ENCODE measurements at places on chromosomes 5 and 9.

DNA sequence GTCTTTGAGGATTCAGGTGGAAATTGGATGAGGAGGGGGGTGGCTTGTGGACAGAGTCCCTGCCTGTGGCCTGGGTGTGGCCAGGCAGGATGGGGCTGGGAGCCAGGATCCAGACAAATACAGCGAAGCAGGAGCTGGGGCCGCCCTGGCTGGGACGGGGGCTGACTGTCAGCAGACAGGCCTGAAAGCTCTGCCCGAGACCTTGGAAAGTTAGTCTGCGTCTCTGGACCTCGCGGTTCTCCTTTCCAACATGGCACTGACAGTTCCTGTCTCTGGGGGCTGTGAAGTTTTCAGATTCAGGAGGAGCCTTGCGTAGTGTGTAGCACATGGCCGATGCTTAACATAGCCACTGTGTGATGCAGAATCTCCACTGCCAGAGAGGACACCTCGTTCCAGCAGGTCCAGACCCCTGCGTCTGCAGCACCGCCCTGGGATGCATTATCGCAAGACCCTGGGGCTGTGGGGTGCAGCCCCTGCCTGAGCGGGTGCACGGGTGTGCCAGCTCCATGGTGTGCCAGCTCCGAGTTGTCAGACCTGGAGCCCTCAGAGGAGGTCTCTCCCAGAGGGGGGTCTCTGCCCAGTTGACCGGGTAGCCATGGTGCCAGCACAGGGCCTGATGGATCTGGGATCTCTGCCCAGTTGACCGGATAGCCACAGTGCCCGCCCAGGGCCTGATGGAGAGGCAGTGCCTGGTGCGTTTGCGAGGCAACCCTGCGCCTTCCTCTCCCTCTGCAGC is 89.3 kb downstream of the COL5A1 start:
- DNase-seq = no peak

DNA sequence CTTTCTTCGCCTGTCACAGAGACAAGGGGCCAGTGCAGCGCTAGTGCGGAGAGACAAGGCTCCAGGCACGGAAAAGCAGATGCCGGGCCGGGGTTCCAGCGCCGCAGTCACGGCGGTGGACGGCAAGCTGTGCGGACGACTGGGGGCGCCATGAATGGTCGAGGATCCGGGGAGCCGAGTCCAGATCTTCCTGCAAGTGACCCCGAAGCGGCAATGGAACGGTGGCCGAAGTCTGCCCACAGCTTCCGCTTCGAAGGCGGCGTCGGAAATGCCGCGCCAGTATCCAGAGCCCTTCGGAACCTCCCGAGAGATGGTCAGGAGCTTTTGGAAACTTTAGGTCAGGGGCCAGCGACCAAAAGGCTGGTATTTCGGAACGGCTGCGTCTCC is 601 bp upstream of the FAF2 start:
- no peak for DNase-seq

GRCh38 chr9:131666774-131667173 is 73.1 kb downstream of the RAPGEF1 start:
- DNase-seq = no peak

DNA sequence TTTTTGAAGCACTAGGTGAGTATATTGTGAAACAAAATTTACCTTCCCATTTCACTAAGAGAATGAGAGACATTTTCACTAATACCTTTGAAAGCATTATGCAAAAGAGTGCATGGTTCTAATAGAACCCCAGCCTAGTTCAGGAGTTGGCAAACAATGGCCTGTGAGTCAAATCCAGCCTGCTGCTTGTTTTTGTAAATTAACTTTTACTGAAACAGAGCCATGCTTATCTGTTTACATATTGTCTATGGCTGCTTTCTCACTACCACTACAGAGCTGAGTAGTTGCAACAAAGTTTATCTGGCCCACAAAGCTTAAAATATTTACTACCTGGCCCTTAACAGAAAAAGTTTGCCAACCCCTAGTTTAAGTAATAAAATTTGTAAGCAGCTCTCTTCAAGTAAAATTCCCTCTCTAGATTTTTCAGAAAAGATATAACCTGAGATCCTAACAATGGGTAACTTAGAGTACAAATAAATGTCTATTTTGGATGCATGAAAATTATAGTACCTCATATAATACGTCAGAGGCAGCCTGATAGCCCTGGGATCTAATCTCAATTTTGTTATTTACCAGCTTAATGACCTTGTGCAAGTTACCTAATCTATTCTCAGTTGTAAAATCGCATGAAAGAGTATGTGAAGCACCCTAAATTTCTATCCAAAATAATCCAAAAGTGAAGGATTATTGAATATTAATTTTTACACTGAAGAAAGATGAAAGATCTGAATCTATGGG is 50.7 kb upstream of the ARL15 start:
- DNase-seq = no peak

DNA sequence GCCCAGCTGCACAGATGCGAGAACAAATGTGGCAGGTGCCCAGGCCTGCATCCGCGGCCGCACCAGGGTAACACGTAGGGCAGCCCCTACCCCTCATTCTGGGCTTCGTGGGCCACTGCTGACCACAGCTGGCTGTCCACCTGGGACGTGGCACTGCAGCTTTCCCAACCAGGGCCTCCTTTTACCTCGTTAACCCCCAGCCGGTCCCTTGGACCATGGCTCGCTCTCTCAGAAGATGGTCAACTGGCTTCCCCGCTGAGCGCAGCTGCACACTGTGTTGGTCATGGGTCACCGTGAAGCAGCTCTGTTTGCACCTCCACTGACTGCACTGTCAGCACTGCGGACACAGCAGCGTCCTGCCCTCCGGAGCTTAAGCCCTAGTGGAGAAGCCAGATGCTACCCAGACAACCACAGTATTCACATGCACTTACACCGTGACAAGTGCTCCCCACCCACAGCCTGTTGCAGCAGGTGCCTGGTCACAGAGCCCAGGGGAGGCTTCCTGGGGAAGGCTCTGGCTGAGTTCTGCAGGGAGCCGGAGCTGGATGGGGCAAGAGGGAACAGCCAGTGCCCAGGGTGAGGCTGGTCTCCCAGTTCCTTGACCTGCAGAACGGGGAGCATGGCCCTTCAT is 10.5 kb upstream of the PLEKHG4B start:
- peak; percentile 40 for DNase-seq

DNA sequence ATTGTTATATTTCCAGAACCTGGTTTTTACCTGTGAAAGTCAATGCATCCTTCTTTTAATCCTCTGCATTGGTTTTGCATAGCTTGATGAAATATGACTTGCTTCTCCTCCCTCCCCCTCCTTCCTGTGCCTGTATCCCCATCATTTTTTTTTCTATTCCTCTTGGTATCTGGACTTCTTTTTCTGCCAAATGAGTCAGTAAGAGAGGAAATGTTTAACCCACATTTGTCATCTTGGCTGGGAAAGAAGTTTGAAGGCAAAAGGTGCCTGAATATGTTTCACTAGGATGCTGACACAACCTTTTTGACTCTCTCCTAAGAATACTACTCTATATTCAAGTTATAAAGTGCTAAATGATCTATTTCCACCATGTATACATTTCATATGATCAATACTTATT is 35.5 kb upstream of the CDKN2B start:
- no peak for DNase-seq

DNA sequence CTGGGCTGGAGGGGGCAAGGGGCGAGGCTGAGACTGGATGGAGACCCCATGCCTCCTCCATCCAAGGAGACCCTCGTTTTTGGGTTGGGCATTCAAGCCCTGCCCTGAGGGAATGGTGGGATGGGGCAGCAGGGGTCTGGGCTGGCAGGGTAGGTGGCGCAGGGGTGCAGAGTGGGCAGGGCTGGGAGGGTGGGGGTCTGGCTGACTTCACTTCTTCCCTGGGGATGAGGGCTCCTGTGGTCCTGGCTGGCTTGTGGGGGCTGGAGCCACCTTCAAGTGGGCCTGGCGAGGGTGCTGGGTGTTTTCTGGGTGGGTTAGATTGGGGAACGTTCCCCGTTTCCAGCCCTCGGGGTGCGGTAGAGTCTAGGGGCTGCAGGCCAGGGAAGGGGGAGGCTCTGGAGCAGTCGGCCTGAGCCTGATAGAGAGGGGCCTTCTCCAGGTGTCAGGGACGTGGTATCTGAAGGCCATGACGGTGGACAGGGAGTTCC is 412 bp downstream of the LCN1 start:
- no peak for DNase-seq

DNA sequence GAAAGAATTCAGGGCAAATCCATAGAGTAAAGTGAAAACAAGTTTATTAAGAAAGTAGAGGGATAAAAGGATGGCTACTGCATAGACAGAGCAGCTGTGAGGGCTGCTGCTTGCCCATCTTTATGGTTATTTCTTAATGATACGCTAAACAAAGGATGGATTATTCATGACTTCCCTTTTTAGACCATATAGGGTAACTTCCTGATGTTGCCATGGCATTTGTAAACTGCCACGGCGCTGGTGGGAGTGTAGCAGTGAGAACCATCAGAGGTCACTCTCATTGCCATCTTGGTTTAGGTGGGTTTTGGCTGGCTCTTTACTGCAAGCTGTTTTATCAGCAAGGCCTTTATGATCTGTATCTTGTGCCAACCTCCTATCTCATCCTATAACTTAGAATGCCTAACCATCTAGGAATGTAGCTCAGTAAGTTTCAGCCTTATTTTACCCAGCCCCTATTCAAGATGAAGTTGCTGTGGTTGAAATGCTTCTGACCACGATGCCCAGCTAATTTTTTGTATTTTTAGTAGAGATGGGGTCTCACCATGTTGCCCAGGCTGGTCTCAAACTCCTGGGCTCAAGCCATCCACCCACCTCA is 42.1 kb downstream of the RFK start:
- DNase-seq = no peak

- DNase-seq = no peak
Measured at GRCh38 chr5:108830705-108831276, 83.1 kb downstream of the FER start.

- no peak for DNase-seq
Measured at GRCh38 chr9:10235376-10235775, 377.4 kb downstream of the PTPRD start.

GRCh38 chr5:137622850-137623249 is 113.0 kb downstream of the KLHL3 start:
- DNase-seq = no peak

DNA sequence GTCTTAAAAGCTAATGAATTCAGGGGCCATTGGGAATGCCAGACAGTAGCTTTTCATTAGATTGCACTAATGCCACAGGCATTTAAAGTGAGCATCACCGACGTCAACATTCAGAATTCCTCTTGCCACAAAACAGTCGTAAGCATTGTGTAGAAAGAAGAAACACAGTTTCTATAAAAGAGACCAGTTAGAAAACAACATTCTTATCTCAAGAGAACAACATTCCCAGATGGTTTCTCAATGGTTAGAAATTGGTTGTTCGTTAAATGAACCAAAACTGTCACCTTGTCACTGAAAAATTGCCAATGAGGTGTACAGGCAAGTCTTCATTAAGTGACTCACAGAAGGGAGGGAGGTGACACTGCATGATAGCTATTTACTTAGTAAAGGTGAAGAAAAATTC is 401.6 kb upstream of the PRR16 start:
- DNase-seq = no peak

DNA sequence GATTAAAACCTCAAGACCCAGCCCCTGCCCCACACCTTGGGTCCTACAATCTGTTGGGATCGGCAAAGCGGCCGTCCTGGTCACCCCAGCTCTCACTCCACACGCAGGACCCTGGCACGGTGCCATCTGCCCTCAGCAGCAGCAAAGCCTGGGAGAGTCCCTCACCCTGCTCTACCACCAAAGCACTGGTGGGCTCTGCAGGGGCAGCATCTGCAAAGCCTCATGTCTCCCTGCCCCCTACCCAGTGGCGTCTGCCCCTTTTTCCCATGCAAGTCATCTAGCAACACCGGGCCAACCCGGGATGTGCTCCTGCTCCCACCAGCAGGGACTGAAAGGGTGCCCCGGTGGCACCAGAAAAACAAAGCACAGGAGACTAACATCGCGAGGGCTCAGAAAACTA is 19.6 kb upstream of the CNOT6 start:
- no peak for DNase-seq

GRCh38 chr9:130351343-130351742 is 85.8 kb downstream of the HMCN2 start:
- no peak for DNase-seq

GRCh38 chr9:115972362-115972761 is 181.2 kb upstream of the PAPPA start:
- DNase-seq = no peak

DNA sequence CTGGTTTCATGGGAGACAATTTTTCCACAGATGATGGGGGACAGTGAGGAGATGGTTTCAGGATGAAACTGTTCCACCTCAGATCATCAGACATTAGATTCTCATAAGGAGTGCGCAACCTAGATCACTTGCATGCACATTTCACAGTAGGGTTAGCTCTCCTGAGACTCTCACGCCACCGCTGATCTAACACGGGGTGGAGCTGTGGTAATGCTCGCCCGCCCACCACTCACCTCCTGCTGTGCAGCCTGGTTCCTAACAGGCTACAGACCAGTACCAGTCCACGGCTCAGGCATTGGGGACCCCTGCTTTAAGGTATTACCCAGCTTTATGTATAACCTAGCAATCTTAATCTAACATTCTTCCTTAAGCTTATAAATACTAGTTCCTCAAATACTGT is 35.6 kb downstream of the TTC39B start:
- no peak for DNase-seq

- no peak for DNase-seq
Measured at GRCh38 chr5:38824821-38825220, 21.0 kb upstream of the OSMR start.

DNA sequence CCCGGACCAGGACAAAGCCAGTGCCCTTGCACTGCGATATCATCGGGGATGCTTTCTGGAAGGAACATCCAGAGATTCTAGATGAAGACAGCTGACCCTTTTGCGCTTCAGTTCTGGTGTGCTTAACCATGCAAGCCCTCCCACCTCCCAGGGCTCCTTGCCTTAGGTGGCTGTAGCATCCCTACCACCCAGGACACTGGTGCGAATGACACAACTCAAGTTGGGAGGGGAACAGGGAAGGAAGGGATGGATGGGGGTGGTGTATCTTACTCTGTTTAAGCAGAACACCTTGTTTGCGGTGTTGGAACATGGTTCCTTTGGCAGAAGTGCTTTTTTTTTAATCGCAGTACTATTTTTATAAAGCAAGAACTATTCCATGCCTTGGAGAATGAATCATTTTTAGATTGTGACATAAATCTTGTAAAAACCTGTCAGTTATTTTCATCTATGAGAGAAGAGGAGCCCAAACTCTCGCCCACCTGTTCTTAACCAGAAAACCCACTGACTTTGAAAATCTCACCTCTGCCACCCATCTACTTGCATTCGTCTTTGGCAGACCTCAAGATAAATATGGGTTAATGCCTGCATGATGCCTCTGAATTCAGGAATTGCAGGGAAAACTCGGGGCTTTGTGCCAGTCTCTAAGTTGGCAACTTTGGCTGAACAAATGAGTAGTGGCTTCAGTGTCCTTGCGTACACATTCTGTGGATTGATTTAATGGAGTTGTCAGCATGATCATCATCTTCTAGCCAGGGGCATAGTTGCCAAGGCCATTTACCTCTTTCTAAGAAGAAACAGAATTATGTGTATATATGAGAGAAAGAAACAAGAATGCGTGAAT is 3.9 kb upstream of the LSM11 start:
- DNase-seq = no peak

- DNase-seq = no peak
Measured at GRCh38 chr5:74865256-74865803, 857 bp downstream of the FAM169A start.
